ENCODE measurements at places on chromosomes 2 and 18. TPM values are rescaled to one million over a fixed set of nuclear protein-coding genes. Genes with fewer than 3 reads are reported as not detected.

DNA sequence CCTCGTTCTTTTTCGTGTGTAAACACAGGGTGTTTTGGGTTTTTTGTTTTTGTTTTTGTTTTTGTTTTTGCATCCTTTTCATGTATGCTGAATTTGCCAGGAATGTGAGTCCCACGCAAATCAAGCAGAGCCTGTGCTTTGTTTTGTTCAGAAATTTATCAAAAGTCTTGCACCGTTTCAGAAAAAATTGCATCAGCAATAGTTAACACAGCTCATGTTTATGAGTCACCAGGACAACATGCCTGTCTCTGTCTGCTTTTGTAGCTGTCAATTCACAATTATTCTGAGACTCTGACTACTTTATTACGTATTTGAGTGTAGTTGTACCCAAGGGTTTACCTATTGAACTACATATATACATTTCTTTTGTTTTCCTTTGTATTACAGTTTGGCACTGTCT, 38.3 kb downstream of the MRPL44 start:
- no peak for DNase-seq

GRCh38 chr18:76808561-76808960, 13.8 kb upstream of the ZNF236 start:
- DNase-seq, result no peak

VWA3B gene
- 0.94 TPM for polyA plus RNA-seq

- DNase-seq, result no peak
These were observed 71.3 kb downstream of the UGGT1 start for GRCh38 chr2:128162266-128162665.

- DNase-seq, result no peak
These were observed 149.4 kb downstream of the PMAIP1 start for GRCh38 chr18:60049172-60049571.

GRCh38 chr2:224969633-224970260, 72.5 kb downstream of the DOCK10 start:
- no peak for DNase-seq

DNA sequence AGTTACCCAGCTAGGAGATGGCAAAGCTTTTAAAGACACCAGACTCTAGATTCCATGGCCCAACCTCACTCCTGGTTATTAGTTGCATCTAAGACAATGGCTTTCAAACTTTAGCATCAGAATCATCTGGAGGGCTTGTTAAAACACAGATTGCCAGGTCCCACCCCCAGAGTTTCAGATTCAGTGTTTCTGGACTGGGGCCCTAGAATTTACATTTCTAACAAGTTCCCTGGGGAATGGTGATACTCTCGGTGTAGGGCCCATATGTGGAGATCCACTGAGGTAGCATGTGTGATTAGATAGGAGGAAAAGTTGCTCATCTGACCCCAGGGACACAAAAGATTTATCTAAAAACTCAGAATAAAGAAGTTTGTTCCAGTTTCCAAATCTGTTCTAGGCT, 14.5 kb upstream of the TTR start:
- DNase-seq, result no peak

- DNase-seq, result no peak
These were observed 24.8 kb downstream of the GNLY start for GRCh38 chr2:85718885-85719492.

DNA sequence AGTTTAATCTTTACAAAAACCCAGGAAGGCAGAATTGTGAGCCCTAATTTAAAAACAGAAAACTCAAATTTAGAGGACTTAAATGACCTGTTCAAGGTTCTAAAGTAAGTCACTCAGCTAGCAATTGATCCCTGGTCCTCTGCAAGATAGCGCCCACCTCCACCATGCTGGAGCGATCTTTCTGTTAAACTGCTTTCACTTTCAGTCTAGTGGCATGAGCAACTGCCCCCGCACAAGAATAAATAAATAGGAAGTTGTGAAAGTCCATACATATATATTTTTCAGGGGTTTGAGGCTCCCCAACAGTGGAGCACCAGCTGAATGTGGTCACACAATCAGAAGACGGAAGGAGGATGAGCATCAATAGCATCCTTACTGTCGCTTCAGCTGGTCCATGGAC, 217.9 kb downstream of the NAPG start:
- no peak for DNase-seq

SPC25 gene
- 20.6 TPM for polyA plus RNA-seq

DNA sequence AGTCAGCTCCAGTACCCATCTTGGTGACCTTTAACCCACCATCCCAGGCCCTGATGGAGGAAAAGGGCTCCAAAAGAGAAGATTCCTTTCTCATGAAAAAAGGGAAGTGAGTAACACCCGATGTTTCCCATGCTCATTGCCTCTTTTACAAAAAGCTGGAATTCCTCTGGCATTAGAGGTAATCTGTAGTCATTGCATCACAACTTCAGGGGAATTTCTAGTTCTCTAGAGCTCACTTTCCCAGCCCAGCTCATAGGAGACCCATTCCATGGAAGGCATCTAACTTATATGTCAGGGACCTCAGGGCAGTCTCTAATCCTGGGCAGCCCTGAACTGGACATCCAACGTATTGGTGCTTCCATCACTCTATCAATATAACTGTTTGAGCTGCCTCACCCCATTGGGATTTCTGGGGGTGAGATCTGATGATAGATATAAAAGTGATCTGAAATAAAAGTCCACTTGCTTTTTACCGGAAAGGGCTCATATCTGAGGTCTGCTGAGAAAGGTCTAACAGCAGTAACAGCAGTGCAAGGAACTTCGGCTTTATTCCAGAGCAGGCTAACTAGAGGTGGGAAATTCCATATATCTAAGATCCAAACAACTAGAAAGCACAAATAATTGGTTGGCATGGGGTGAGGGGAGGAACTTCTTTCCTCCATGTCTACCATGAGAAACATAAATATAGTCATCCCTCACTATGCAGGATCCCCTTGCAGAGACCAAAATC, 106.1 kb downstream of the ETAA1 start:
- DNase-seq, result no peak
